Hematopoietic multipotent progenitor cell treated with erythropoietin and hydrocortisone succinate and interleukin-3 and kit ligand, for 17 days (in vitro differentiated cells): ENCODE measurements at places on chromosomes 3 and 15.

GRCh38 chr3:167876620-167877281 is 141.2 kb downstream of the SERPINI1 start:
- DNase-seq: no peak

GRCh38 chr15:48514103-48514816 is 131.2 kb downstream of the FBN1 start:
- no peak for DNase-seq

DNA sequence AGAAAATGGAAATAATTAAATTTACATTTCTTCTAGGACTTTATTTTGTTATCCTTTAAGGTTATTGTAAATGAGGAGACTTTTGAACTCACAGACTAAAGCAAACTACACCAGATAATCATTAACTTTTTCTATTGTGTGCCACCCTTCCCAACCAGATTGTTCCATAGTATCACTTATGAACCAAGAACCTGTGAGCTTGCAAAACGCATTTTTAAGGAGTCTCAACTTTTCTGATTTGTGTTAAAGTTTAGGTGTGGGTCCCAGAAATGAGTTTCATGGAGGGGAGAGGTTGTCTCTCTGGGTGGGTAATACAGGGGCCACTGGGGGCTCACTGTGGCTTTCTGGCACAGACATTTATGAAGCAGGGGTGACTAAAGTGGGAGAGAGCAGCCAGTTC is 75.7 kb downstream of the IGF1R start:
- no peak for DNase-seq

- DNase-seq: no peak
Measured at GRCh38 chr15:76073554-76073953, 13.8 kb downstream of the TMEM266 start.

DNA sequence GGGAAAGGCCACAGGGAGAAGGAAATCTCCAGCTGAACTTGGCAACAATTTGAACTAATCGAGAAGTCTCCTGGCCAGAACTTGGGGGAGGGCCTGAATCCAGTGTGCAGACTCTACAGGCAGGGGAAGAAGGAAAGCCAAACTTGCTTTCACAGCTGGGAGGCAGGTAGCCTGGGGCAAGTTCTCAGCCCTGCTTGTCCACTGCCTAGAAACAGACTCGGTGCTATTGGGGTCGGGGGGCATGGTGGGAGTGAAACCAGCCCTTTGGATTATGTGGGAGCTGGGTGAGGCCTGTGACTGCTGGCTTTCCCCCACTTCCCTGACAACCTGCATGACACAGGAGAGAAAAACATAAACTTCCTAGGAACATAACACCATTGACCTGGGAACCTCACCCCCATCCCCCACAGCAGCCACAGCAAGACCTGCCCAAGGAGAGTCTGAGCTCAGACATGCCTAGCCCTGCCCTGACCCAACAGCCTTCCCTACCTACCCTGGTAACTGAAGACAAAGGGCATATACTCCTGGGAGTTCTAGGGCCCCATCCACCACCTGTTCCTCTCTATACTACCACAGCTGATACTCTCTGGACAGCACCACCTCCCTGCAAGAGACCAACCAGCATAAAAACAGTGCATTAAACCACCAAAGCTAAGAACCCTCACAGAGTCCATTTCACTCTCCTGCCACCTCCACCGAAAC is 103.7 kb upstream of the MNS1 start:
- DNase-seq: no peak

DNA sequence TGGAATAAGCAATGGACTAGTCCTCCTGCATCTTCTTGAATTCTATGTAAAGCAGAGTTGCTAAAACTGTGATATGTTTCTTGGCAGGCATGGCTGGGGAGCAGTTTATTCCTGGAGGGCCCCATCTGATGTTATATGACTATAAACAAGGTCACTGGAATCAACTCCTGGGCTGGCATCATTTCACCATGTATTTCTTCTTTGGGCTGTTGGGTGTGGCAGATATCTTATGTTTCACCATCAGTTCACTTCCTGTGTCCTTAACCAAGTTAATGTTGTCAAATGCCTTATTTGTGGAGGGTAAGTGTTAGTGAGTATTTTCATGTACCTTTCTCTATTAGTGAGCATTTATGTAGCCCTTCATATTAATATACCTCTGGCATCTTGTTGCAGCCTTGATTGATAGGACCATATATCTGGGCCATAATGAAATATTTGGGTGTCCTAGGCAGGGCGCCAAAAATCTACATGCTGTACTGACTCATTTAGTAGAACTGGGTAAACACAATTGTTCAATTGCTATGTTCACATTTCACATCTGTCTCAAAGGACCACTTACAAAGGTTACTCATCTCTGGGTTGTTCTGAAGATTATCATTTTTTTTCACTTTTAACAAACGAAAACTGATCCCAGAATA is 52.6 kb upstream of the ADGRG7 start:
- DNase-seq: no peak

DNA sequence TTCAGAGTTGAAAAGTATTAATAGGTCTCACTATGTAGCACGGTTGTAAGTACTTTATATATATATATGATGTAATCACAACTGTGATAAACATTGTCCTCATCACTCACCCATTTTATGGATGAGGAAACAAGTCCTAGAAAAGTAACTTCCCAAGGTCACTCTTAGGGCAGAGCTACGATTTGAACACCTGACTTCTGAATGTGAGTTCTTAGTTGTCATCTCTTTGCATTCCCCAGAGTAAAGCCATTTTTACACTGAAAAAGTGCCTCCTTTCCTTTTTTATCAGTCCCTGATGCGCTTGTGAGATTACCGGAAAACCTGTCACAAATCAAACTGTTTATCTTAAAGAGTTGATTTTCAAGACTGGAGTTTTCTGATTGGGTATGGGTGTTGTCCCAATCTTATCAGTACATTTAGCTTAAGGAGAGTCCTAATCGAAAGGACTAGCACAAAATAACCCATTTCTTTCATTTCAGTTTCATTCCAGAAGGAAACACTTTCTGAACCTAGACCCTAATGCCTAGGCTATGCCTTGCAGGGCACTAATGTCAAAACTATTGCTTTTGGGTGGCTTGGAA is 2.3 kb upstream of the EDEM1 start:
- DNase-seq: no peak

DNA sequence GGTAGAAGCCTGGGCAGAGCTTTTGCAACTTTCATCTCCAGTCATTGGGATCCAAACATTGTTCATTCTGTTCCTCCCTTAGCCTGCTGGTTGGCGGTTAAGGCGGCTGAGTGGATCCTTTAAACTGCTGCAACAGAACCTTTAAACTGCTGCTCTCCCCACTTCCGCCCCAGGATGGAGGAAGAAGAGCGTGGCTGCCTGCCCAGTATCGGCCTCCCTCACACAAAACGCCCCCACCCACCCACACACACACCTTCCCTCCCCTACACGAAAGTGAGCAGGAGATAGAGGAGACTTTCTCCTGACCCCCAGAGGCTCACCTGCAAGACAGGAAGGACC is 460 bp upstream of the ZMAT3 start:
- no peak for DNase-seq

DNA sequence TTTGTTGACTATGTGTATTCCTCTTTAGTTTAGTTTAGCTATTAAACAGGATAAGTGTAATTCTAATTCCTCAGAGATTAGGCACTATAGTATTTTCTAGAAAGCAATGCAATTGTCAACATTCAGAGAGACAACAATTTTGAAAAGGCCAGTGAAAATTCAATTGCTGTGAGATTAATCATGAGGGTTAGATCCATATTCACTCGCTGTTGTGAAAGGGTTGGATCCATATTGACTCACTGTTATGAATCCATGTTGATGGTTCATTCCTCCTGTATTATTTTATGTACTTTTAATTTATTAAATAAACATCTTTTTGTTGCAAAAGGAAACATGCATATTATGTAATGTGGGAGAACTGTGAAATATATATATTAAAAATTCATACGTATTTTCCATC is 641 bp downstream of the TRAT1 start:
- no peak for DNase-seq

GRCh38 chr3:64945171-64945729 is 257.4 kb upstream of the ADAMTS9 start:
- DNase-seq: no peak

DNA sequence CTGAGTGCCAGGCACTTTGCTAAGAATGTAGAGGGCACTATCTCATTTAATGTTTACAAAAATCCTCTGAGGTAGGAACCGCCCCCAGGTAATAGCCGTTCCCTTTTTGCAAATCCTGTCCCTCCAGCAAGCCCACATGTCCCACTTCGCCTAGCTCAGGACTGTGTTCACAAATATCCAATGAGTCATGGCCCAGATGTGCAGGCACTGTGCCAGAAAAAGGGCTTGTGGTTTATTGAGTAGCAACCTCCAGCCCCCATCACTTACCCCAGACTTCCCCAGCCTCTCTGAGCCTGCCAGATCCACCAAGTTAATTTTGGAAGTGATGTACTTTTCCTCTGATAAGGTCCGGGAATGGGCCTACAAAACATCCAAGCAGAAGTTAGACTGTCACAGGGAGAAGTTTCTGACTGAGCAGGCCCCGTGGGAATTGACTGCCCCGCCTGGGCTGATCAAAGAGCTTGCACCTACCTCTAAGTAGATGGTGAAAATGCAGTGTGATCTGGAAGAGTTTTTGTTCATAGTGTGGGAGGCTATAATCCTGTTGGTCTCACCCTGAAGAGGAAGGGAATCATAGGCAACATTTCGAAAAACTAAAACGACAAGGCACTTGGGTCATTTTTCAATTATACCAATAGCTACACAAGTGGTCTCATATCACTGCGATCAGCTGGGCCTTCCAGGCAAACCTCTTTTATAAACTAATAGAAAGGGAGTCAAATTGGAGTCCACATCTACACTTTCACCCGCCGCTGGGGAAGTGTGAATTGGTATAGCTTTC is 15.7 kb downstream of the KIF9 start:
- peak; percentile 50 for DNase-seq

- no peak for DNase-seq
Measured at GRCh38 chr15:49675041-49675440, 54.2 kb downstream of the DTWD1 start.

DNA sequence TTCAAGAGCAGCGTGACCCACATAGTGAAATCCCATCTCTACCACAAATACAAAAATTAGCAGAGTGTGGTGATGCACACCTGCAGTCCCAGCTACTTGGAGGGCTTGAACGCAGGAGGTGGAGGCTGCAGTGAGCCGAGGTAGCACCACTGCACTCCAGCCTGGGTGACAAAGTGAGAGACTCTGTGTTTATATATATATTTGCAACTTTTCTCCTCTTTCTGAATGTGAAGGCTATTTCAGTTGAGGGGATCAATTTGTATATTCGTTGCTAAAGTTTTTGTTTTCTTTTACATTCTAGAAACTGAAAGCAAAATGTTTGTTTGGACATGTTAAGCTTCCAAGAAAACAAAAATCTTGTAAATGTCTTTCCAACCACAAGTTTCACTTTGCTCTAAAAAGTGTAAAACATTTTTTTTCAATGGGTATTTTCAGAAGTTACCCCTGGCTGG is 29.8 kb upstream of the FAM98B start:
- no peak for DNase-seq

- no peak for DNase-seq
Measured at GRCh38 chr15:59174835-59175831, 31.5 kb upstream of the LDHAL6B start.

GRCh38 chr15:90994059-90994416 is 297 bp downstream of the PRC1 start:
- DNase-seq: no peak

- DNase-seq: no peak
Measured at GRCh38 chr3:110773413-110773954, 298.1 kb upstream of the NECTIN3 start.

DNA sequence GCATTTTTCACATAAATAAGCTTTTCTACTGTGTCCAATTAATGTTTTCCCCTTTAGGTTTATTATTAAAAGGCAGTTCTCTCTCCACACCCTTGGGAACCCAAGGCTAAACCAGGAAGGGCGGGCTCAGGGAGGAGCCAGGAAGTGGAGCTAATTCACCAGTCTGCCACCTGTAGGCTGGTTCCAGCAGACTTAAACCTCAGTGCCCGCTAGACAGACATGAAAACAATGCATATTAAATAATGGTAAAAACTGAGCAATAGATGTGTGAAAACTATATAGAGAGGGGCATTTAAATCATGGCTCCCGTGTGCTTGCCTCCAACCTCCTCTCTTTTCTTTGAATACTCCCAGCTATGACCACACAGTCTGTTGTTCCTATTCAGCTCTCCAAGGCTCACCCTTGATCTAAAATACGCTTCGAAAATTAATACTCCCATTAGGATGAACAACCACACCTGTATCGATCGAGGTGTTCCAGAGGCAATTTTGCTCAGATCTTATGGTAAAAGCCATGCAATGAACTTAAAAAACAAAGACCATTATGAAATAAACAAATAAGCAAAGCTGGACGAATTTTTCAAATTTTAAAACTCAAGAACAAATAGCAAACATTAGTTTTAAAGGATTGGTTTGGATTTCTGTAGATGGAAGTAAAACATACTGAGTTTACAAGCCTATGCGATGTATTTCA is 253.3 kb downstream of the TJP1 start:
- DNase-seq: no peak

DNA sequence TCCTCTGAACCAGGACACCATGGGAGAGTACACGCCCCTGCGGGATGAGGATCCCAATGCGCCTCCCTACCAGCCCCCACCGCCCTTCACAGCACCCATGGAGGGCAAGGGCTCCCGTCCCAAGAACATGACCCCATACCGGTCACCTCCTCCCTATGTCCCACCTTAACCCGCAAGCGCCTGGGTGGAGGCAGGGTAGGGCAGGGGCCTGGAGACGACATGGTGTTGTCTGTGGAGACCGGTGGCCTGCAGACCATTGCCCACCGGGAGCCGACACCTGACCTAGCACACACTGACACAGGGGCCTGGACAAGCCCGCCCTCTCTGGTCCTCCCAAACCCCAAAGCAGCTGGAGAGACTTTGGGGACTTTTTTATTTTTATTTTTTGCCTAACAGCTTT is 21.2 kb upstream of the BSN start:
- no peak for DNase-seq

DNA sequence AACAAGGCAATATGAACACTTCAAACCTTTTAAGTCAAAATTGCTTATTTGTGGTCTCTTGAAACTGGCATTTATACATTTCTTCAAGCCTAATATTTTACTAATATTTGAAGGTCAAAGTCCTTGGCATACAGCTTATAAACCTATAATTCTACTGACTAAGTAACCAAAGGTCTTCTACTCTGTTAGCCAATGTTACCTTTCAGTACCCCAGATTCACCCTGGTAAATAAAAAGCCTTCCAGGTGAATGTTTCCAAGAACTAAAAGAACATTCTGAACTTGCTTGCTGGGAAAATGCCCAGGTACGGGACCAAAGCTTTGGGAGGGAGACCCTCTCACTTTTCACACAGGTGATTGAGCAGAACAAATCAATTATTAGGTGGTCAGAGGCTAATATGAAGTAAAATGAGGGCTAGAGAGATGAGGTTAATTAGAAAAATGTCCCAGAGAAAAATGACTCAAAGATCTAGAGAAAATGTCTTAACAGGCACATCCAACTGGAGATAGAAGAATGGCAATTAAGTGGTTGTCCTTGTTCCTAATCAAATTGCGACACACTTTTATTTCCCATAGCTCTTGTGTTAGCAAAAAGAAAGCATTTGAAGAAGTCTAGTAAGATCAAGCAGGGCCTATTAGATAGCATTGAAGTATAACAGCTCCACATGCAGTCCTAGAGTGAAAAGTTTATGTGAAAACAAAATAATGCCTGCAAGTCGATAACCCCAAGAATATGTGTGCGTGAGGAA is 232.0 kb downstream of the FOXP1 start:
- no peak for DNase-seq
